Stimulated activated CD4-positive, alpha-beta T cell treated with anti-CD3 and anti-CD28 coated beads, Interleukin-15, amount 100 ng/mL, for 48 hours (primary cell): ENCODE measurements at places on chromosomes 12 and 14.

GRCh38 chr14:73242357-73242901 is 5.1 kb downstream of the PAPLN start:
- DNase-seq, result no peak

DNA sequence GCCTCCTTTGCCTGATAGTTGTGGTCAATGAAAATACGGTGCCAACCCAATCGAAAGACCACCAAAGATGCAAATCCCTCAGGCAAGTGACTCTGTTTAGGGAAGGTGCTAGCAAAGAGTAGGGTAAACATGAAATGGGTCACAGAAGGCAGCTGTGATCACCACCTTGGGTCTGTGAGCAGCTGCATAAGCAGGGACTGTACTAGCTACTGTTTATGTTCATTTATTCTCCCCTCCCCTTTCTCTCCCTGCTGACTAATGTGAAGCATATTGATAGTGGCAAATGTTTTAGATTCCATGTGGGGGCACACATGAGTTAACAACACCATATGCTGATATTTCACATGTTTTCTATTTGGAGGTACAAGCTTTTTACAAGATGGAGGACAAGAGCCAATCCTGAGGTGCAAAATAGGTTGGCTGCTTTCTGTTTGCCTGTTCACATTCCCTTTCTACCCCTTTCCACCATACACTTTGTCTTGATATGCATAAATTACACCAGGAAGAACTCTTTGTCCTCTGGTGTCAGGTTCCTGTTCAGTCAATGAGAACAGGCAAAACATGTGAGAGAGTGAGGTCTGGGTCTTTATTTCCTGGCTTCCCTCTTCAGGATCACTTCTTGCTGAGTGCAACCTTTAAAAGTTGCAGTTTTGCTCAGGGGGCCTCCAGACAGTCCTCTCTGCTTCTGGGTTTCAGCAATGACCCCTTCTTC is 71.1 kb downstream of the AVPR1A start:
- no peak for DNase-seq

DNA sequence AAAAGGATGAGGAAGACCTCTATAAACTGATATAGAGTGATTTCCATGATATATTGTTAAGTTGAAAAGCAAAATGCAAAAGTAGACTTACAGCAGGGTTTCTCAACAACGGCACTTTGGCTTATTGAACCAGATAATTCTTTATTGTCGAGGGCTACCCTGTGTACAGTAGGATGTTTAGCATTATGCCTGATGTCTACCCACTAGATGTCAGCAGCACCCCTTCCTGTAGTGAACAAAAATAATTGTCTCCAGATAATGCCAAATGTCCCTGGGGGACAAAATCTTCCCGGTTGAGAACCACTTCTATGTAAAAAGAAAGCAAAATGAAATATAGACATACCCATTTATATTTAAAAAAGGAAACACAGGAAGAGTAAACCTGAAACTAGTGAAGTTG is 32.4 kb downstream of the ABCD2 start:
- DNase-seq, result no peak

DNA sequence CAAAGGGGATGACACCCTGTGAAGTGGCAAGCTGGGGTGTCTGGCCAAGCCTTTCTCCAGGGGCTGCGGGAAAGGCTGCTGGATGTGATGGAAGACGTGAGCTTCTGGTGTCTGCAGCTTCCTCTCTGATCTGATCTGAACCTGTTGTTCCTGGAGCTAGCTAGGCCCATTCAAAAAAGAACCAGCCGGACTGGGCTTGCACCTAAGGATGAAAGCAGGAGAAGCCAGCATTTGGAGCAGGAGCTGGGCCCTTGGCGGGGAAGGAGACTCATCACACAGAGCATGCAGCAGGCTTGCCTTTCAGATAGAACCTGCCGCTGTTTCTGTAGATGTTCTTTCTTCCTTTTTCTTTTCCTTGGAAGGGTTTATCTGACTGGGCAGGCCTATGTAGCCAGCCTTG is 9.5 kb downstream of the RPH3A start:
- DNase-seq, result no peak

DNA sequence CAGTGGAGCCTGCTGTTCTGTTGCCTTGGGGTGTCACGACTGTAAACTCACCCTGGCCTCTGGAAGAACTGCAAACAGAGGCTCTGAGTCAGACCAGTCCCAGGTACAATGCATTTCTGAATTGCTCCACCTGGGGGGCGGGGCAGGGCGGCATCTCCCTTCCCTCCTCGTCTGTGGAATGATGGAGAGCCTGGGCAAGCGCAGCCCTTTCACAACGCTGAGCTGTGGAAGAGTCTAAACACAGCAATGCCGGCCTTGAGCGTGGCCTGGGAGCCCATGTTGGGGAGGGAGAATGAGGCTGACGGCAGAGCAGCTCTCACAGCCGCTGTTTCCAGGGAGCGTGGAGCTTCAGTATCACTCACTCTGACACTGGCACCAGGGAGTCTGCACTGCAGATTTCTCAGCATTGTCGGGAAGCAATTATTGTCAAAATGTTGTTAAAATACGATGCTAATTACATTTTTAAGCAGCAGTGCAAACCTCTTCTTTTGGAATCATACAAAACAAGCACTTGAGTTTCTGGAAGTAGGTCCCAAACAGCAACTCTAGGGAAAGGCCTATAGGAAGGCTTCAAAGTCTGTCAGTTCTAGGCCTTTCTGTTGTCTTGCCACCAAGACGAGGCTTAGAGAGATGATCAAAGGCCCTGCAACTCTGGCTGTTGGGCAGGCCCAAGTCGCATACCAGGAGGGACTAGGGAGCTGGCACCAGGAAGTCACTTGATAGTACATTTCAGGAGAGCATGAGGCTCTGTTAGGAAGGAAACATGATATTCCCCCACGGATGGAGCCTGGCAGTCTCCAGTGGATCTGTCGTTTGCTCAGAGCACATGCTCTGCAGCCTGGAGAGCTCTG is 244.0 kb upstream of the FKBP4 start:
- no peak for DNase-seq

DNA sequence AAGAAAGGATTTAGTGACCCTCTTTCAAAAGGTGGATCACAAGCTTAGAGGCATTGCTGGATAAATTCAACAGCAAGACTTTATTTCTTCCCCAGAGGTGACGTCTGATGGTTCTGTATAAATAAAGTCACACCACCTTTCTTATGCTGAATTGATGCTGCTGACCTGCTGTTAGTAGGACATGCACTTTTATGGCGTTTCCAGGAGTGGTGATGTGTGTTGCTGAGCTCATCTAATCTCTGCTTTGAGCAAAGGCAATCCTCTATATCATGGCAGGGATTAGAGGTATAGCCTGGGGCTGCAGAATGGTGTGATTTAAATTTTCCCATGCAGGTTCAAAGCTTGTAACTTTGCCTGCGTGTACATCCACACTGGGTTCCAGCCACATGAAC is 94.9 kb downstream of the ETV6 start:
- DNase-seq, result no peak

- DNase-seq, result no peak
Observed at GRCh38 chr12:88553941-88554658, 26.2 kb downstream of the KITLG start.

DNA sequence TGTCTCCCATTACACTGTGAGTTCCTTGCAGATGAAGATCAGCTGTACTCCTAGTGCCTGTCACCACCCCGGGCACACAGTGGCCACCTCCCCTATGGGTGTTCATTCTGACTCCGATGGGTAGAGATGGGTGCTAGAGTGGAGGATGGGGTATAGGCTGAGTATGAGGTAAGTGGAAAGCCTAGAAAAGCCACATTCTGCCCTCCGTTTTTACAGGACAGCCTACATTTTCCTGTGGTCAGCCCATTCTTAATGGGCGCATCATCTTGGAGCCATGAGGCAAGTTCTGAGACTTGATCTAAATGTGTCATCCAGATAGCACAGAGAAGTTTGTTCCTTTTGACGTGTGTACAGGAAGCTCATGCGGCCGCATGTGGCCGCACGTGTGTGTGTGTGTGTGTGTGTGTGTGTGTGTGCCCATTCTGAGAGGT is 166.7 kb upstream of the HIF1A start:
- DNase-seq, result peak; percentile 27

- DNase-seq, result no peak
Observed at GRCh38 chr12:103960616-103961227, 5.0 kb upstream of the TDG start.

- no peak for DNase-seq
Observed at GRCh38 chr12:4742416-4742970, 22.3 kb downstream of the GALNT8 start.

DNA sequence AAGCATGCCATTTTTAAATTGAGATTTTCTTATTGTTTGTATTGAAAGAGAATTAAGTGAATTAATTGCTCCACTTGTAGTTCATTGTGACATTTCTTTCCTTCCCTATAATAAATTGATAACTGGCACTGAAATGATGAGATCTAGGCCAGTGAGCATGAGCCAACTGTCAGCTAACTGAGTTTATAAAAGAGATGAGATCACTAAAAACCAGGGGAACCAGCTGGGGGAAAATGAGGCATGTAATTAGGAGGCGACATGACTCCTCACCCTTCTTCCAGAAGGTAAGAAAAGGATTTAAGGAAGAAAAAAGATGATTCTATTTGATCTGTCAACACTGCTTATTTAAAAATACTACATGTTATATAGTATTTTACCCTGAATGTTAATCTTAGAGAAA is 104.5 kb upstream of the DNM1L start:
- no peak for DNase-seq

GRCh38 chr12:27969624-27970400 is 2.7 kb downstream of the PTHLH start:
- DNase-seq, result peak; percentile 40

DNA sequence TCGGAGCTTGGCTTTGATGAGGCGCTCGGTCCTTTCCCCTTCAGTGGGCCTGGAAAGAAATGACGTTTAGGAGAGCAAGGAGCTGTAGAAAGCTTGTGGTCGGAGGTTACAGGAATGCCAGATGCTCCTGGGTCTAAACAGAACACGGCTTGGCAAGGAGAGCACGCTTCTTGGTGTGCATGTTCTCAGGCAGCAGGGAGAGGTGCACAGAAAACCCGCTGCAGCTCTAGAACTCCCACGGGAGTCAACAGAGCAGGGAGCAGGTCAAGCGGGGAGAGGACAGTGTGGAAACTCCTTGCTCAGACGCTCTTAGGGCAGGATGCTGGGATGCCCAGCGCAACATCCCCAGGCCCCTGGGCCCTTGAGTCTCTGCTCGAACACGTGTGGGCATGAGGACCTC is 51.0 kb downstream of the SSH1 start:
- no peak for DNase-seq

GRCh38 chr14:54623279-54624004 is 56.5 kb downstream of the SAMD4A start:
- DNase-seq, result no peak

GRCh38 chr12:124509676-124510300 is 57.6 kb downstream of the NCOR2 start:
- no peak for DNase-seq

- no peak for DNase-seq
Observed at GRCh38 chr12:127143020-127143419, 1124.0 kb upstream of the TMEM132C start.

- no peak for DNase-seq
Observed at GRCh38 chr12:55548756-55549155, 646 bp upstream of the OR6C4 start.

- DNase-seq, result no peak
Observed at GRCh38 chr14:103533137-103533998, 4.4 kb downstream of the TRMT61A start.

GRCh38 chr14:101222362-101223070 is 319.0 kb upstream of the RTL1 start:
- no peak for DNase-seq

- DNase-seq, result no peak
Observed at GRCh38 chr14:52241087-52241793, 26.3 kb upstream of the PTGDR start.

DNA sequence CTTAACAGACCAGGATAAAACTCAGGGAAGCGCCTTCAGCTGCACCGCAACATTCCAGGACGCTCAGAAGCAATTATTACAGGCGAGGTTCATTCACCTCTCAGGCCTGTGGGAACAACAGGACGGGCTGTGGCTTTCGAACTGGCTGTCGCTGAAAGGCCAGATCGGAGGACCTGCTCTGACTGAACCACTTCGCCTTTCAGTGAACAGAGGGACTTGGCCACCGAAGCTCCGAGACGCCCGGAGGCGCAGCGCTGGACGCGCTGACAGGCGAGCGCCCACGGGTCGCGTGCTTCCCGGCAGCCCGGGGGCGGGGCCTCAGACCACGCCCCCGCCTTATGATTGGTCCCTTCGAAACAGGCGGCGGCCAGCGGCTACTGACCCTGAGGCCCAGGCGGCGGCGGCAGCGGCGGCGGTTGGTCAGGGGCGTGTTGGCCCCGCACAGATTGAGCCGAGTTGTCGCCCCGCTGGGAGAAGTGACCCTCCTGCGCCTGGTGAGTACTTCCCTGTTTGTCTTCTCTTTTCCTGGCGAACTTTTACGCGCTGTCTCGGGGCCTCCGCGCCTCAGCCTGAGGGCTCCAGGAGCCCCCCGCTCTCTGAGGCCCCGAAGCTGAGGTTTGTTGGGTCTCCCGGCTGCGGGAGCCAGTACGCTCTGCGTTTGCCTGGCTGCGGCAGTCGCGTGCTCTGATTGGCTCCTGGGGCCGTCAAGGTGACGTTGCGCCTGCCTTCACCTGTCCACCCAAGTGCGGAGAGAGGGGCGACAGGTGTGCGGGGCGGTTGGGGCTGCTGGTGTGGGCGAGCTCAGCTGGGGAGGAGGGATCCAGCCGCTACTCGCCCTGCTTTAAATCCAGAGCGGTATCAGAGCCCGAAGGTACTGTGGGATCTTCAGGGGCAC is at the start of gene GAS2L3:
Gene GAS2L3, plus strand, starts transcription at position 393 of the 895 bp plus-strand sequence. CDS start 21,221 bp downstream, outside the sequence.
- DNase-seq, result peak; percentile 53

- DNase-seq, result no peak
Observed at GRCh38 chr12:5785601-5786000, 159.5 kb downstream of the ANO2 start.

DNA sequence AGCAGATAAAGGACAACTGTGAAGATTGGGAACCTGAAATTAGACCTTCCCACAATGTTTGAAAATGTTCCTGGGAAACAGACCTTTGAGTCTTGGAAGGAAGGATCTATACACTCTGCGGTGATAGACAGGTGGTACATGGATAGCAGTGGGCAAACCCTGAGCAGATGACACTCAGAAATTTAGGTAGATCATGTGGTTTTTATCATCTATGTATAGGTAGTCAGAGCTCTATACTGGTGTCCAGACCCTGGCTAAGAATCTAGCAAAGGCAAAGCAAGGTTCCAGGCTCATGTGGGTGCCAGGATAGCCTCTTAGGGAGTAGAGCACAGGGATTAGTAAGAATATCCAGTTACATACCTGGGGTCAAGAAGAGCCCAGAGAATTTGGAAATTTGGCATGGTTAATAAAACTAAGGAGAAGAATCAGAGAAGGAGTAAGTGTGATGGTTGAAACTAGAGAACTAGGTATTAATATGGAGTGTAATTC is 331.2 kb upstream of the FBXO33 start:
- DNase-seq, result no peak

DNA sequence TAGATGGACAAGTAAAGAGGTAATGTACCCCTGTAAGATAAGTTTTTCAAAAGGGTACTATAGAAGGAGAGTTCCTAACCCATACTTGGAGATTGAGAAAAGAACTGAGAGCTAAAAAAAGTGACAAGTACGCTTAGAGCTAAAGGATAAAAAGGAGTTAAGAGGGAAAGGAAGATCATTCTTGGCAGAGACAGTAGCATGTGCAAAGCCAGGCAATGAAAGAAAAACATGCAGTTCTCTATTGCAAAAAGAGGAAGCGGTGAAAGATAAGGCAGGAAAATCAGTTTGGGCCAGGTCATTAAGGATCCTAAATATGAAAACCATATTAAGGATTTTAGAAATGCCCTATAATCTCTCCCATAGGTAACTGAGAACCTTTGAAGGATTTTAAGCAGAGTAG is 500.4 kb upstream of the GARIN6 start:
- DNase-seq, result no peak
